ENCODE measurements at places on chromosomes 6 and 20.

GRCh38 chr6:110596354-110596753, 119.9 kb upstream of the SLC22A16 start:
- no peak for DNase-seq

GRCh38 chr6:149963462-149964307, at the start of gene ULBP1:
Gene ULBP1, plus strand, starts transcription at chr6:149963943. Its CDS starts 107 bp downstream, at chr6:149964050.
- DNase-seq, result peak; percentile 23

DNA sequence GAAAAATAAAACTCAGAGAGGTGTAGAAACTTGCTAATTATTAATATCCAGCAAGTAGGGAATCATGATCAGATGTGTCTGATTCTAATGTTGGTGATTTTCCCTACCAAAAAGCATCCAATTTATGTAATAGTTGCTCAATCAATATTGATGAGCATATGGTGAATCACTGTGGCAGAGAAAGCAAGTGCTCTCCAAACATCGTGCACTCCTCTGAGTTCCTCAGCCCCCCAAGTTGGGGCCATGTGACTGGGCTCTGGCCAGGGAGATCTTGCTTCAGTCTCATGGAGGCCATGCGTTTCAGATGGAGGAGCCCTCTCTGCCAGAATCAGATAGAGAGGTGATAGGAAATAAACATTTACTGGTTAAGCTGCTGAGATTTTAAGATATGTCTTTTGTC, 133.2 kb upstream of the LY86 start:
- no peak for DNase-seq

GRCh38 chr6:111243095-111243494, 155.8 kb downstream of the SLC16A10 start:
- DNase-seq, result no peak

DNA sequence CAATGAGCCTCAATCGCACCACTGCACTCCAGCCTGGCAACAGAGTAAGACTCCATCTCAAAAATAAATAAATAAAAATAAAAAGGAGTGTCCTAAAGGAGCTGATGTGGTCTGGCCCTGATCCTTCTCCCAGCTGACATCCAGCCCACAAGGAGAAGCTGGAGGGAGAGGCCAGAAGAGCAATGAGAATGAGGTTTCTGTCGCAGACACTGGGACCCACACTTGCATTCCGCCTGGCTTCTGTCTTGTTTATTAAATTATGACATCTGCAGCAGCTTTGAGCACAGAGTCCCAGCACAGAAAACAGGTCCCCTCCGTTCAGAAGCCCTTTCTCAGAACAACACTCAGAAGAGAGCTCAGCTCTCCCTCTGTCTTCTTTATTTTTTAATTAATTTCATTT, 10.3 kb upstream of the E2F1 start:
- DNase-seq, result no peak

GRCh38 chr6:106184629-106185028, 98.5 kb downstream of the PRDM1 start:
- DNase-seq, result no peak

GRCh38 chr6:159969204-159969912, 476 bp downstream of the IGF2R start:
- DNase-seq, result no peak

DNA sequence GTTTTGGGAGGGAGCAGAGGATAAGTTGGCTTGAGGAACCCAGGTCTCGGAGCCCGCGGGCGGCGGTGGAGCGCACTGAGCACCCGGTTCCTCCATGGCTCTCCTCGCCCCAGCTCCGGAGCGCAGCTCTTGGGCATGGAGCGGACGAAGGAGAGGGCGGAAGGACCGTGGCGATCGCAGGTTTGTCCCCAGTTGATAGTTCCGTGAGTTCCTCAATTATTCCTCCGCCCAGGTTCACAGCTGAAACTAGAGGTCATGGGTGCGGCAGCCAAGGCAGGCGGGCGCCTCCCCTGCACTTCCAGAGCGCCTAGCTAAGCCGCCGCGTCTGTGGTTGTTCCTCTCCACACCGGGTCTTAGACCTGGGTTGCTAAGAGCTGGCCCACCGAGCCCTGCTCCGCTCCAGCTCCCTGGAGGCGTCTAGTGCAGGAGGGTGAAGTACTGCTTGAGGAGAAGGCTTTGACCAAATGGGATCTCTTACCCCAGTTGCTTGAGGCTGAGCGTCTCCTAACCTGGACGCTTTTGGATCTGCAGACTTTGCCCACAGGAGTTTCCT, at the start of gene HTR1B:
HTR1B (minus strand) TSS at position 184 of the 553 bp plus-strand sequence; CDS start at position 96, 88 bp downstream.
- DNase-seq, result no peak

GRCh38 chr20:22752324-22752723, 168.0 kb upstream of the FOXA2 start:
- no peak for DNase-seq

DNA sequence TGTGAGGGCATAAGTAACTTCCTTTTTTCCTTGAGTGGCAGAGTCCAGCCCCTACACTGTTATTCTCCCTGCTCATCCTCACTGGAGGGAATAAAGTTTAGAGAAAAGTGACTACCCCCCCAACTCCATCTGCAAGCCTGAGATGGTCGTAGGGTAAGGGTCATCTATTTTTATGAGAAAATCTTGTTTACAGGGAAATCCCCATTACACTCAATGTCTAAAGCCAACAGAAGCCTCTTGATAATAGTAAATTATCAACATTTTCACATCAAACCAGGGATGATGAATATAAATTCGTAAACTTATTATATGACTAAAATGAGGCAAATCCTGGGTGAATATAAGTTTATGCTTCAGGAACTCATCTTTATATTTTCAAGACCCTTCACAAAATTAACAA, 174.0 kb upstream of the KCNK16 start:
- DNase-seq, result no peak

DNA sequence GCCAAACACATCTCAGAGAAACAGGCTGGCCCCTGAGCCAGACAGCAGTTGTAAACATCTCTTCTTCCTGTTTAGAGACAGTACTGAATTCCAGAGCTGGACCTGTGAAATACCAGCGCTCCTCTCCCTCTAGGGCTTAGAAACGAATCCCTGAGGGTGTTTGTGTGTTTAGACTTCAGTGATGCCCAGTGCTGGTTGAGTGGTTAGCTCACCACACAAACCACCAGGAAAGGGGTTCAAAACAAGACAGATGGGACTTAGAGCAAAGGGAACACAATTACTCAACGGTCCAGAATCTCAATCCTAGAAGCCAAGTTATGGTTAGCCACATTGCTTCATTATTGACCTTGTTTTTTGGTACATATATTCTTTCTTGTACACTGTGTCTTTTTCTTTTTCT, 108.7 kb upstream of the TMEM170B start:
- DNase-seq, result peak; percentile 63

DNA sequence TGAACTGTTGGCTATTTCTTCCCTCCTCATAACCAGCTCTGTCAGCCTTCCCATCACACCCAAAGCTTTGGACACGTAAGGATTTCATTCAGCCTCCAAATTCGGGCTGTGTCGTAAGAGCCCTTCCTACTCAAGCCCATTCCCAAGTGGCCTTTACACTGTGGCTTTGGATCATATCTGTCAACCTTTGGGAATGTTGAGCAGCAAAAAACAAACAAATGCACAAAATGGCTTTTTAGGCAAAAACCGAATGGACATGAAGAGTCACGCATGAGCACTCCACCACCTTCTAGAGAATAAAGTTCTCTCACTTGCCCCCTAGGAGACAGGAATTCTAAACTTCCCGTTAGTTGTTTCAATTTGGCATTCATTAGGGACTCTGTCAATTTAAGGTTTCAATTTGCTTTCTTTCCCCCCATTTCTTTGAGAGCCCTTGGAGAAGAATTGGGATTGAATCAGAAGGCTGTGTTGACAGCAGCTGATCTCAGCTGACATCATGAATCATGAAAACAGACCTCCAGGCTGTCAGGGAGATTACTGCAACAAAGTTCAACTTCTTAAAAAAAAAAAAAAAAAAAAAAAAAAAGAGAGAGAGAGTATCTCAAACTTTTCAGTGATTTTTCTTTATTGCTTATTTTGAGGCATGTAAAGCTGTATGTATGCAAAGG, 110.3 kb downstream of the BCAS1 start:
- DNase-seq, result no peak

DNA sequence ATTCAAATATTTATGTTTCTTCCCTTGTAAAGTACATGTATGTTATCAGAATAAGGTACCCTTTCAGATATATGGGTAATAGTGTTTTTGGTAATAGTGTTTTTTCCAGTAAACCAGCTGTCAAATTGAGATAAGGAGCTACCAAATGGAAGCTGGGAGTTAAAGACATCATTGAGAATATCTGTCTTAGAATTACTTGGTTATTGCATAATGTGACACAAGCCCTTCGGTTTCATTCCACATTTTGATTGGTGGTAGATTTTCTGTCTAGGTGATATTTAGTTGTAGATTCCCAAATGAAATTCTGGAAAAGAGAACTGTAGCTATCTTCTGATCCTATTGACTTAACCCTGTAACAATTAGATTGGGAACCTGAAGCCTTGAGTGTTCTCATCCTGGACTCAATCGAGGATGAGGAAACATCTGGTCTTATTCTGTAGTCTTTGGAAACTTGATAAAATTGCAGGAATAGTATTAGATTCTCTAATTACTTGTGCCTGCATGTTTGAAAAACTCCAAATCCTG, 75.1 kb upstream of the SYNJ2 start:
- no peak for DNase-seq
